ENCODE measurements at places on chromosomes 4 and X.

- no peak for DNase-seq
Observed at GRCh38 chr4:2451821-2452785, 16.8 kb upstream of the RNF4 start.

DNA sequence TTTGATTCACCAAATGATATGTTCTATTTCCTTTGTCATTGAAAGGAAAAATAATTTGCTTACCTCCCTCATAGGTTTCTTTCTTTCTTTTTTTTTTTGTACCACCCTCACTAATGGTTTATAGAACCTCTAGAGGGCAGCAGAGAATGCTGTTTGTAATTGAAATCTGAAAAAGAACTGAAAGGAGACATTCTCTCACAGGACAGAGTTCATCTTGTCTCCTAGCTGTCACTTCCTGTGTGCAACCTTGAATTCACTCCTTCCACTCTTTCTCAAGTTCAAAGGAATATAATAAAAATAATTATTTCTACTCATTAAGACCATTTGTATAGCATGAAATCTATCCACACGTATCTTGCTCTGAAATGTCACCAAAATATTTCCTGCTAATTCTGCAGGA is 51.0 kb downstream of the GUCY1B1 start:
- DNase-seq, result peak; percentile 81

- no peak for DNase-seq
Observed at GRCh38 chr4:181682367-181683047, 560.7 kb upstream of the TENM3 start.

DNA sequence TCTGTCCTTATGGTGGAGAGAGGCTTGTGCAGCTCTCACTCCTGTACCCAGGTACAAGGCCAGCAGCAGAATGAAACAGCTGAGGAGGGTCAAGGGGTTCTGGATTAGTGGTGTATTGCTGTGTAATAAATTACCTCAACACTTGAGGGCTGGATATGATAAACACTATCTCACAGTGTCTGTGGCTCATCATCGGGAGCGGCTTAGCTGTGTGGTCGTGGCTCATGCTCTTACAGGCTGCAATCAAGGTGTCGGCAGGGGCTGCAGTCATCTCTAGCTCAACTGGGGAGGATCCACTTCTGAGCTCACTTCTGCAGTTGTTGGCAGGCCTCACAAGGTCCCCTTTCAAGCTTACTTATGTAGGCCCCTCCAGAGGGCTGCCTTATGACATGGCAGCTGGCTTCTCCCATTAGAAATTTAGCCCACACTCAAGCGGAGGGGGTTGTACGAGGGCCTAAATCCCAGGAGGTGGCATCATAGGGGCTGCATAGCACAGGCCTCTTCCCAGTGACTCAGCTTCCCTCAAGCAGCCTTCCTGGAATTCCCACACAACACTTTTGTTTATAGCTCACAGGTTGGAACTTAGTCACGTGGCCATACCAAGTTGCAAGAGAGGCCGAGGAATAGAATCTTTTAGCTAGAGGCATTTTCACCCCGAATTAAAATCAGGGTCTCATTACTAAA is 148.2 kb upstream of the RPS6KA3 start:
- DNase-seq, result no peak

DNA sequence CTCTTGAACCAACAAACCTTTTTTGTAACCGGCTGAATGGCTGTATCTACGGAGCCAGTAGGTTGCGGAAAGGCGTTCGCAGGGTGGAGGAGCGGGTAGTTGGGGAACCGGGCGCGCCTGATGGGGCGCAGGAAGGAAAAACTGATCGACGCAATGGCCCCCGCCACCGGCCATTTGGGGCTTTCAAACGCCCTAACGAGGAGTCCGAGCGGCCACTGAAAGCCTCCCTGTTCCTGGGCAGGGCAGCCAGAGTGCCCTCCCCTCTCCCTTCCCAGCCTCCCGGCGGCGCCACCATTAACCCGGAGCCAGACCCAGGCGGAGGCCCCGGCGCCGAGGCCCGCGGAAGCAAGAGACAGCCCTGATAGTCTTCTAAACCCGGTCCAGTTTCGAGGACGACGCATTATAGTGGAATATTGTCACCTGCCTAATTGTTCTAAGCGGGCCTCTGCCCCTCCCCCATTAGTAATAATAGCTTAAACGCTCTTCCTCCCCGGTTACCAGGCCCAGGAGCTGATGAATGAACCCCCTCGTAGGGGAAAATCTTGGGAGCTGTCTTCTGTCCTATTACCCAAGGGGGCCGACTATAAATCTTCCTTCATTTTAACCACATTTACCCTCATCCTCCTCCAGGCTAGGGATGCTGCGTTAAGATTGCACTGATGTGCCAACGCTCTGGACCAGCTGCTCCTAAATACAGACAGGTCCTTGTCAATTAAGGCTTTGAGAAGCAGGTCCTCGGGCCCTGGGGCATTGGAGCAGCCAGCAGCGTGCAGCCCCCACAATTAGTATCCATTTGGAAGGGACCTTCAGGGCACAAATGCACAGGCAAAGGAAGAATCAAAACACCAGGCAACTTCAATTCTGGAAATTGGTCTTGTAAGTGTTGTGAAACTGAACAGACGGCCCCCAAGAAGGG is 61.6 kb upstream of the TMEM33 start:
- DNase-seq, result no peak

- DNase-seq, result no peak
Observed at GRCh38 chr4:83335701-83336100, 1.1 kb upstream of the HPSE start.

DNA sequence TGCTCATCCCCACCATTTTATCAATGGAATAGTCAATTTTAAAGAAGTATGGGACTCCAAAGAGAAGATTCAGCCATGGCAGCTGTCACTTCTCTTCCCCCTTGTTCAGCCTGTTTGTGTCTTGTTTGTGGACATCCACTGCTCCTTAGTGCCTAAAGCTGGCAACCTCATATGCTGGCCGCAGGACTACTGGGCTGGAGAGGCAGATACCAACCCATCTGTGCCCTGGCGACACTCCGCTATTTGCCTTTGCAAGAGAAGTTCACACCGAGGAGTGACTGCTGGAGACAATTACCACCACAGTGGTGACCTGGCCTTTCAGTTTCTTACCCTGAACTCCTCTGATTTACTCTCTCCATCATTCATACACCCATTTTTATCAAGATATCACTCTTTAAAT is 64.3 kb downstream of the NHSL2 start:
- DNase-seq, result no peak

GRCh38 chrX:18971506-18971905 is 12.4 kb downstream of the PHKA2 start:
- no peak for DNase-seq

DNA sequence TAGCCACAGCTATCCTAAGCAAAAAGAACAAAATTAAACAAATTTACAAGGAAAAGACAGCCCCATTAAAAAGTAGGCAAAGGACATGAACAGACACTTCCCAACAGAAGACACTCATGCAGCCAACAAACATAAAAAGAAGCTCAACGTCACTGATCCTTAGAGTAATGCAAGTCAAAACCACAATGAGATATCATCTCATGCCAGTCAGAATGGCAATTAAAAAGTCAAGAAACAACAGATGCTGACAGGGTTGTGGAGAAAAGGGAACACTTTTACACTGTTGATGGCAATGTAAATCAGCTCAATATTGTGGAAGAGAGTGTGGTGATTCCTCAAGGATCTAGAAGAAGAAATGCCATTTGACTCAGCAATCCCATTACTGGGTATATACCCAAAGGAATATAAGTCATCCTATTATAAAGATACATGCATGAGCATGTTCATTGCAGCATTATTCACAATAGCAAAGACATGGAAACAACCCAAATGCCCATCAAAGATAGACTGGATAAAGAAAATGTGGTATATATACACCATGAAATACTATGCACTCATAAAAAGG is 163.0 kb upstream of the TET2 start:
- DNase-seq, result no peak

DNA sequence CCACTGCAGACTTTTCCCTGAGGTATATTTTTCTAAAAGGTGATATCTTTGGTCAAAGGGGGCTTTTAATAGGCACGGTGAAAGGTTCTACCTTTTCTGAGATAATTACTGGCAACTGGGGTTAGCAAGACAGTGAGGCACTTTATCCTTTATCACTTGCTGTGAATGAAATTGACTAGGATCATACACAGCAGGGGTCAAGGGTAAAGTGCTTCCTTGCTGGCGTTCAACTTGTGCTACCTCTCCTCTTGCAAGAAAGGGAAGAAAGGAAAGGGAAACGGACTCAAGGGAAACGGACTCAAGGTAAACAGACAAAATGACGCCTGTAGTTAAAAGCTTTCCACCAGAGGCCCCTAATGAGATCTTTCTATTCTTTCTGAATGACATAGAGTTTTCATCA is 78.6 kb upstream of the RAPGEF2 start:
- DNase-seq, result no peak

DNA sequence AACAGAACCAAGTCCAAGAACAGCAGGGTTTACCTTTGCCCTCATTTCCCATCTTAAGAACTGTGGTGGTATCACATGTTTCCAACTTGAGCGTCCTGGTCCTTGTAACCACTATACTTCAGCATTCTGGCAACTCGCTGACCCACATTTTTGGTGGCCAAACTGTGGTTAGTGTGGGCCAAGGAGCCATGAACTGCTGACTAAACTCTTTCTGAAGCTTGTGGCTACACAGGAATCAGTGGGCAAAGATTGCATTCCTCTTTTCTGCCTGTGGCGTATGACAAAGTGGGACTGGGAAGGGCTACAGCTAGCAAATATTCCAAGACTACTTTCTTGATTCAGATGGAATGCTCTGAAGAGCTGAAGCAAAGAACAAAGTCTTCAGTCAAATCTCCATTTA is 106.3 kb upstream of the MID1 start:
- no peak for DNase-seq

- no peak for DNase-seq
Observed at GRCh38 chrX:106404512-106404911, 207.3 kb upstream of the RADX start.

GRCh38 chr4:61406677-61407076 is 206.6 kb downstream of the ADGRL3 start:
- no peak for DNase-seq

GRCh38 chr4:36417146-36417545 is 135.7 kb downstream of the DTHD1 start:
- DNase-seq, result no peak

- DNase-seq, result no peak
Observed at GRCh38 chr4:995311-996026, 2.3 kb upstream of the SLC26A1 start.

DNA sequence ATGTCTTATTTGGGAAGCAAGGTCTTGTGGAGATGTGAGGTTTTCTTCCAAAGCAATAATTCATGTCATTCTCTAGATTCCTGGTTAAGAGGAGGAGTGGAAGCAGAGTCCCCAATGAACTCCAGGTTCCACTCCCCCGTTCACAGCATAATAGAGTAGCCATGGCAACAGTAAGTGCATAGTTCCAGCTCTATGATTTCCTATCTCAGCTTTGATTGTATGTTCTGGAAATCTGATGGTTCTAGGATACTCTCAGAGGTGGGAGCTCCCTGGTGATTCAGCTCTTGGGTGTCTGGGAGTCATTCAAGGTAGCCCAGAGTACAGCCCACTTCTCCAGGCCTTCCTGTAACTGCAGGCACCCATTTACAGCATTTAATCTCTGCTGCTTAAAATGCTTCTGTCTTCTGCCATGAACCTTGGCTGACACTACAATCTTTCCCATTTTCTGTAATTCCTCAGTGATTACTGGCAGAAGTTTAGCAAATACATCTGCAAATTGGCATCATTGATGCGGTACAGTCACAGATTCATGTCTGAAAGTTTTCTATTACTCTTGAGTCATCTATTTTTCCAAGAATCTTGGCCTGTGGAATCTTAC is 242.0 kb downstream of the MAPK10 start:
- DNase-seq, result peak; percentile 94

DNA sequence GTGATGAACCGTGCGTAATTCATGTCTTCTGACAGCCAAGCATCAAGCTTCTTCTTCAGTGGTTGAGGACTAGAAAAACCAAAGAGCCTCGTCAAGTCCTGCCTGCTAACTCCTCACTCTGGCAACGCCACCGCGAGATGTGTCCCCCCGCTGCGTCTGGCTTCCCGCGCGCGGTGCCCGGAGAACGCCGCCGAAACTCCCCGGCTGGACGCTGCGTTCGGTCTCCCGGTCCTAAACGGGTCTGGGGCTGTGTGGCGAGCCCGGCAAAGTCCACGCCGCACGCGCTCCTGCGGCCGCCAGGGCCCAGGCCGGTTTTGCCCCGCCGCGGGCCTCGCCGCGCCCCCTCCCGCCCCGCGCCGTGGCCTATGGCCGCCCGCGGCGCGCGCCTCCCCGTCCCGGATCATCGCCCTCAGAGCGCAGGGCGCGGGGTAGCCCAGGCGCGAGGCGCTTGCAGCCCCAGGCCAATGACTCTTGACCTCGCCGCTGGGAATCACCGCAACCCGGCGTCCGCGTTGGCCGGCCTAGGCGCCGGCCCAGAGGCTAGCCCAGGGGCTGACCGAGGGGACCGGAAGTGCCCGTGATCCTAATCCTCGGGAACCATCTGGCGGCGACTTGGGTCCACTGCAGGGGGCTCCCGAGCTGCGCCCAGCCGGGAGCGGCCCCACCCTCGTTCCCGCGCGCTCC is at the start of gene AADAT:
TSS of gene AADAT (minus strand) at position 289 of the 684 bp plus-strand sequence. CDS start at position 23, 266 bp downstream.
- DNase-seq, result peak; percentile 54

GRCh38 chrX:37785569-37785968 is 5.7 kb downstream of the CYBB start:
- DNase-seq, result no peak

DNA sequence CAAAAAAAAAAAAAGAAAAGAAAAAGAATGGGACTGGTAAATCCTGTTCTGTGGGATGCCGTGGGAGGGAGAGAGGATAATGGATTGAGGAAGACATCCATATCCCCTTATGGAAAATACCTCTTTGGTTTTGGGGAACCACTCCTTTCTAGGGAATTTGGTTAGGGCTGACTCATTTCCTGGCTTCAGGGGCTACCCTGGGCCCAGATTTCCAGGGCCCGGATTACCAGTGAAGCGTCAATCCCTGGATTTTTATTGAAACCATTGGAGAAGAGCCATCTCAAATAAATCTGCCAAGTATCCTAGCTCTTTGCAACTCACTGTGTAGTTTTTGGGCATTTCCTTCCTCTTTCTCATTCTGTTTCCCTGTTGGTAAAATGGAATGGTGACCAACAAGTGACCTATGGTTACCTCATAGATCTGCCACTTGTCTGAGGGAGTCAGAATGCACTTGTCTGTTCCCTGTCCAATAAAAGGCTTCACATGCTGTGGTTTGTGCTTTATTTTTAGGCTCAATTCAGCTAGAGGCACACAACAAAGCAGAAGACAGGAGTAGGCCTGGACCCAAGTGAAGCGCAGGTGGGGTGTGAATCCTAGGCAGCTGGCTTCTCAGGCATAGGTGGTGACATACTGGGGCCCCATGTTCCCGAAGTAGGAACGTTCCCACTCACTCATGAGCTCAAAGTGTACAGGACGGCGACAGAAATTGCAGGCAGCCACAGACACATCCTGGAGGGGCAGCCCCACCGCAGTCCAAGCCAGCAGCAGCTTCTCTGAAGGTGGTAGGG is 8.6 kb downstream of the APEX2 start:
- no peak for DNase-seq

- DNase-seq, result no peak
Observed at GRCh38 chr4:10816571-10816970, 132.0 kb upstream of the CLNK start.

DNA sequence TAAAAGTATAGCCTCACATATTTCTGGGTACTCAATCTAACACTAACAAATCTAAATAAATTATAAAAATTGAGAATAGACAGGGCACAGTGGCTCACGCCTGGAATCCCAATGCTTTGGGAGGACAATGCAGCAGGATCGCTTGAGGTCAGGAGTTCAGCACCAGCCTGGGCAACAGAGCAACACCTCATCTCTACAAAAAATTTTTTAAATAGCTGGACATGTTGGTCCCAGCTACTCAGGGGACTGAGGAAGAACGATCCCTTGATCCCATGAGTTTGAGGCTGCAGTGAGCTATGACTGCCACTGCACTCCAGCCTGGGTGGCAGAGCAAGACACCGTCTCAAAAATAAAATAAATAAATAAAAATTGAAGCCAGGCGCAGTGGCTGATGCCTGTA is 192.7 kb downstream of the LRBA start:
- no peak for DNase-seq
